Glutamatergic neuron (in vitro differentiated cells): ENCODE measurements at places on chromosomes 4 and X.

DNA sequence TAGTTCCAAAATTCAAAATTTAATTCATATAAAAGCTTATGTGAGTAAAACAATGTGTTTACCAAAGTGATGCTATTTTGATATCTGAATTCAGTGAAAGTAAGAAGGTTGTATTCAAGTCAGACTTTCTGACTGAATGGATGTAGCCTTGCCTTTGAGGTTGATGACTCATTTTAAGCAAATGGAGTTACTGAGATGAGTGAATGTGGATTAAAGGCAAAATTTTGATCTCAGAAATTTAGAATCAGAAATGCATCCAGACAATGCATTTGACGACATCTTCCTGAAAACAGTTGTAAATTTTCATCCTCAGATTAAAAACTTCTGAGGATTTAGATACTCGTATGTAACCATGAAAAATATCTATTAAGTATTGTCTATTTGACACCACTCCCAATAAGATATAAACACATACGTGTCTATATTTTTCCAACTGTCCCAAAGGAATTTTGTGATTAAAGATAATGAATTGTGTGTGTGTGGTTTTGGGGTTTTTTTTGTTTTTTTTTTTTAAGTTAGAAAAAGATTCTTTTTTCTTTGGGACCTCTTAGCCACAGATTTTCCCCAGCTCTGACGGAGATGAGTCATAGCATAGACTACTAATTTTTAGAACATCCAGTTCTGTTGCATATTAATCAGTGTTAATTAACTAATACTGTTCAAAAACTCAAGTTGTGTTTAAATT lies 34.4 kb downstream of the NFKB1 start:
- no peak for DNase-seq

- no peak for DNase-seq
Measured at GRCh38 chrX:54407266-54407665, 32.9 kb upstream of the TSR2 start.

DNA sequence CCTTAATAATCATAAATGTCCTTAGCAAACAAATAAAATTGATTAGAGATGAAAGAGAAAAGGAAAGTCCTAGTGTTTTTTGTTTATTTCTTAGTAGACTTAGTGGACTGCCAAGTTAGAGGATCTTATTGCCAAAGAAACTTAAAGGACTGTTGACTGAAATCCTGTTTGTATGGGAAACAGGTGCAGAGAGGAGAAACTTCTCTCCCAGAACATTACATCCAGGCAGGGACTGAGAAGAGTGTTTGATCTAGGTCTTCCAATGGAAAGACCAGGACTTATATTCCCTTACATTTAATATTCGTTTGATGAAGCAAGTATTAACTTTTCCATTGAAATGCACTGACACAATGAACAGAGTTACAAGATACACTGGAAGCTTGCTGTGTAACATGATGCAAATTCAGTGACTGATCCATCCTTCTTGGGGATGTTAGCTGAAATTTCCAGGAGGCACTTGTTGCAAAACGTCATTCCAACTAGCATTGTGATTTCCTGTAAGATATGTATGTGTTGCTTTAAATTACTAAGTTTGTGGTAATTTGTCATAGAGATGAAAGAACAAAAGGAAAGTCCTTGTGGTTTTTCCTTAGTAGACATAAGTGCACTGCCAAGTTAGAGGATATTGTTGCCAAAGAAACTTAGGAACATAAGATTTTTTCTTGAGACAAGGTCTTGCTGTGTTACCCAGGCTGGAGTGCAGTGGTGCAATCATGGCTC lies 505.6 kb downstream of the STIM2 start:
- DNase-seq: no peak

DNA sequence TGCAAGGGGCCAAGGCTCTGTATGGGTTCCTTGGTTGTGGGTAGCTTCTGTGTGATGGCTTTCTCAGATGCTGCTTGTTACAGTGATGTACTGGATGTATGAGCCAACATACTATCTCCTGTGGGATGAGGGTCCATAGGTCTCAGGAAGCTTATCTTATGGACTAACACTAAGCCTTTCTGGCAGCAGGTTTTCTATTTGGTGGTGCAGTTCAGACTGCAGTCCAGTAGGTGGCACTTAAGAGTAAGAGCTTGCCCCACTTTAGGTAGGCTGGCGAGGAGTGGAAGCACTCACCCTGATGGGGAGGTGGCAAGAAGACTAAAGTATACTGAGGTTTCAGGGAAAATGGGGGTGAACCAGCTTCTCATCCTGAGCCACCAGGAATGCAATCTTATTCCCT lies 306.7 kb upstream of the MAOA start:
- DNase-seq: peak; percentile 34

- no peak for DNase-seq
Measured at GRCh38 chr4:87465739-87466366, 43.5 kb downstream of the NUDT9 start.

DNA sequence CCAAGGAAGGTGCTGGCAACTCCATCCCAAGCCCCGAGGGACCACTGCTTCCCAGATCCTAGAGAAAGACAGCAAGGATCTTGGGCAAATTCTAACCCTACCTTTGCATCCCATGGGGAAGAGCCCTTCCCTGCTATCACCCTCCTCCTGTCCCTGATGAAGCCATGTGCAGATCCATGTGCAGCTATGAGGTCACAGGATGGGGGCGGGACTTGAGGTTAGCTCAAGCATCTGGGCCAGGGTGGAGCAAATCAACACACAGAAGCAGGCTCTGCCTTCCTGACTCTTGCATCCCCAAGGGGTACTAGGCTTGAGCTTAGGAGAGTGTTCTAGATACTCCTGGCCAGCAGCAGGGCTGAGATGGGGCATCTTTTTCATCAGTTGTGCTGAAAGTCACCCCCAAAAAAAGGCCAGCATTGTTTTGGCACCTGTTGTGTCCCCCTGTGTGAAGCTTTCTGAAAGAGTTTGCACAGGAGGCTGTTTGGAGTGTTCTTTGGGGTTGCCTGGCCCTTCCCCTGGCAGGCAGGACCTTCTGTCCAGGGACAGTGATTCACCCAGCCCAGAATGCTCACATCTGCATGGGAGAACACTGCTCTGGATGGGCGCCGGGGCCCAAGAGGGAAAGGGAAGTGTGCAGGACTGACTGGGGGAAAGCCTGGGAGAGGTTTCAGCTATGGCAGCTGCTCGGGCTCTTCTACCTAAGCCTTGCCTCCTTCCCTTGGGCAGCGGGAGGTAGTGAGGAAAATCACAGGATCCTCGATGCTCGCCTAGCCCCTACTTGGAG lies 50.8 kb downstream of the PRPS1 start:
- peak; percentile 28 for DNase-seq

DNA sequence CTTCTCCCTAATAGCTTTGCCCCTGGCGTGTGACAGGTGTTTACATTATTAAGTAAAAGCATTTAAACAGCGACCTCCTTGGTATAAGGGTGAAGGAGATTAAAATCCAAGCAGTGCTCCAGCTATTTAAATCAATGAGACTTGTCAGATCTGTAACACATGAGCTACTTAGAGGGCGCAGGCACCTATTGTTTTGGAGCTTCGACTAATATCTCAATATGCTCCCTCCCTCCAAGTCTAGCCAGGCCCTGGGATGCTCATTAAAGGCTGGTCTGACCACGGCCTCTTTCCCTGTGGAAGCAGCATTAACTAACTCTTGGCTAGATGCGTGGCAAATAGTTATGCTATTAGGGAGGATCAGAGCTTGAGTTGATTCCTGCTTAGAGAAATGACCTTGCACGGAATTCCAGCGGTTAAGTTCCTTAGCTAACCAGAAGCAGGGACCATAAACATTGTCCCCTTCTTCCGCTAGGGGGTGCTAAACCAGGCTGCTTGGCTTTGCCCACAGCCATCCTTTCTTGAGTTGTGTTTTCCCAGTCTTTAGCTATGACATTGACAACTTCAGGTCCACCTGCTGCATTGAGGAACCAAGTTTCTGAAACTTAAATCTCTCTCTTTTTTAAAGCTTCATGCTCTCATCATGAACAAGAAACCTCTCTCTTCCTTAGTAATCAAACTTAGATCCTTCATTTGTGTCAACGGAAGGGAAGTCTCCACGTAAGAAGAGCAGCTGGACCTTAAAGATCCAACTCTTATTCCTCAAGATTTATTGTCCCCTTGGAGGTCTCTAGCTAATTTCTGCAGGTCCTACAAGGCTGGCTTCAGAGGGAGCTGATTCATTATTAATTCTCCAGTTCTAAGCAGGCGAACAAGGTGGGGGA lies 80.7 kb upstream of the IGFBP7 start:
- peak; percentile 72 for DNase-seq

- no peak for DNase-seq
Measured at GRCh38 chr4:115234405-115235093, 121.1 kb upstream of the NDST4 start.

- DNase-seq: peak; percentile 23
Measured at GRCh38 chrX:73401591-73402266, 45.1 kb upstream of the CDX4 start.

DNA sequence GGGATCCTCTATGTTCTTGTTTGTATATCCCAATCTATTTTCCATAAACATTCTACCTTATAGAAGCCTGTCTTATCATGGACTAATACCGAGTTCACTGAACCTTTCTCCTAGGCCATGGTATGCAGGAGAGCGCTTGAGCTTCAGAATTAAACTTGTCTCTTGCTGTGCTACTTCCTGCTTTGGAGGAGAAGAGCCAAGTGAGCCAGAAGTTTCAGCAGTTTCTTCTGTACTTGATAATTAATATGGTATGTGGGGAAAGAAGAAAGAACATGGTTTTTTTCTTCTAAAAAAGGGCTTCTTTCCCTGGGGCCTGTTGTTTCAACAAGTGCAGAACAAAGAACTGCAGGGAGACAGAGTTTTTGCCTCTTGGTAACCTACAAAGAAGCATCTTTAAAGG lies 172.8 kb downstream of the ATG4A start:
- no peak for DNase-seq

- DNase-seq: no peak
Measured at GRCh38 chr4:154566639-154567204, 3.9 kb downstream of the FGB start.

- peak; percentile 51 for DNase-seq
Measured at GRCh38 chr4:111475001-111475400, 670.3 kb upstream of the FAM241A start.

- DNase-seq: no peak
Measured at GRCh38 chr4:6538575-6538974, 36.4 kb upstream of the MAN2B2 start.

DNA sequence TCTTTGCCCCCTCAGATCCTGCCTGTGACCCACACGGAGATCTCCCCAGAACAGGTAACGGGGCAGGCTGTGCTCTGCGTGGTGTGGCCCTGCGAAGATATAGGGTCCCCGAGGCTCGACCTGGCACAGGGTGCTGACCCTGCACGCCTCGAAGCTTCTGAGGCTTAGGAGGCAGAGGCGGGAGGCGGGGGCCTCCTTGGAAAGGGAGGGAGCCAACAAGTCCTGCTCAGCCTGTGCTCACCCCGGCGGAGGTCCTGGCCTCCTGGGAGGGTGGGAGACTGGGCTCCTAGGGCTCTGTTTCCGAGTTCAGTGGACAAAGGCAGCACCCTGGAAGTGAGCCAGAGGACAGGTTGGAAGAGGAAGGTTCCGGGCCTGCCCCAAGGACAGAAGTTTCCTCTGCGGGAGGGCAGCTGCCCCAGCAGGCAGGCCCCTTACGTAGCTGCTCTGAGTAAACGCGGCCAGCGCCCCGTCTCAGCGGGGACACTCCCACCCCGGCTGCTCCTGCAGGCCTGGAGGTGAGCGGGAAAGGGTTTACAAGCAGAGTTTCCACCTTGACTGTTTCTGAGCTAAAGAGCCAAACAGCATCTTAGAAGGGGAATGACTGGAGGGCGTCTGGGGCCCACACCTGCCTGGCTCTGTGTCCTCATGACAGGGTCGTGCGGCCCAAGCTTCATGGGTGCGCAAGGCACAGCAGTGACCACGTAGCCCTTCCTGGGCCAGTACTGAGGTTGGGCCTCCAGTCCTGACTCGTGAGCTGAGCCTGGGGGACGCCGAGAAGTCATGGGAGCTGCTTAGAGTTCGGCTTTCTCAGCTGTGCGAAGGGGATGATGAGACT lies 16.1 kb downstream of the TMEM175 start:
- peak; percentile 12 for DNase-seq

- no peak for DNase-seq
Measured at GRCh38 chr4:140061194-140061593, 92.8 kb downstream of the MAML3 start.

DNA sequence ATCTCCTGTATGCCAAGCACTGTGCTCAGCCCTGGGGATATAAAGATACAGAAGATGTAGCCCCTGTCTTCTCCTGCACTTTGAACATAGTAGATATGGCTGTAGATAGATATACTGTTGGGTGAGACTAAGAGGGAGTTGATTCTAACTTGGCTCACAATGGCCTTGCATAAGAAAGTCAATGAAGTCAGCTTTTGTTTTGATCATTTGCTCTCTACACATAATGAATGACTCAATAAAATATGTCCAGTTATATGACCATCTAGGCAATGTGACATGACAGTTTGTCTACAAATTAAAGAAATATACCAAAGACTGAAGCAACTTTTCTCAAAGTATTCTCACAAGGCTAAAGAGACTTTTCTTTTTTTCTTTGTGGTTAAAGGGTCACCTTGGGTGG lies 147.6 kb upstream of the DIPK2B start:
- no peak for DNase-seq

DNA sequence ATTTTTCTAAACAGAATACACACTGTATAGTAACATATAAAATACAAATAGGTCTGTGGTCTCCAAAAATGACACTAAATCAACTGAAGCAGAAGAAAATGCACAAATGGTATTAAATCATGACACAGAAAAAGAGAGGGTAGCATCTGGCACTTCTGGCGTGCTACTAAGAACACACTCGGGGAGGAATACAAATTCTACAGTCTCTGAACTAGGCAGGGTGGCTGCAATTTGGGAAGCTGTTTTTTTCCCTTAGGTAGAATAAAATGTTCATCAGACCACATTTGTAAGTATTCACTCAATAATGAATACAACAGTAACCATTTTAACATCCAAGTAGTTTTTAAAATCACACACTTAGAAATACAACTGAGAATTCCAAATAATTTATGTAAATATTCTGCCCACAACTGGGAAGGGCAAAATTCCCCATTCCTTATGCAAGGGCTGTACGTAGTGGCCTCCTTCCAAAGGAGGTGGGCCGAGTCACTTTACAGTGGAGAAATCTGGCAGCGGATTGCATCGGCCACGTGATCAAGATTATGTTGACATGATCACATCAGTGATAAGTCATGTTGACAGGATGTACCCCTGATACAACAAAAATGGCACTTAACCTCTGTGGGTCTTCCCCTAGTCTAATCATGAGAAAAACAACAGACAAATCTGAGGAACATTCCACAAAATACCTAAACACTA lies 101.1 kb downstream of the TSPAN5 start:
- DNase-seq: no peak
